ENCODE measurements at places on chromosomes 11 and 22.
A peak's percentile ranks its signal among the peaks of the same experiment; 100 is the strongest.

GRCh38 chr11:73647459-73648100 lies 1.2 kb downstream of the PLEKHB1 start:
- DNase-seq = peak; percentile 87

- DNase-seq = no peak
Measured at GRCh38 chr11:61881397-61881796, 9.9 kb downstream of the FADS3 start.

GRCh38 chr11:6734616-6735015 lies 37.2 kb downstream of the OR2AG2 start:
- DNase-seq = no peak

GRCh38 chr22:48245196-48245485 lies 1482.7 kb downstream of the TBC1D22A start:
- no peak for DNase-seq

DNA sequence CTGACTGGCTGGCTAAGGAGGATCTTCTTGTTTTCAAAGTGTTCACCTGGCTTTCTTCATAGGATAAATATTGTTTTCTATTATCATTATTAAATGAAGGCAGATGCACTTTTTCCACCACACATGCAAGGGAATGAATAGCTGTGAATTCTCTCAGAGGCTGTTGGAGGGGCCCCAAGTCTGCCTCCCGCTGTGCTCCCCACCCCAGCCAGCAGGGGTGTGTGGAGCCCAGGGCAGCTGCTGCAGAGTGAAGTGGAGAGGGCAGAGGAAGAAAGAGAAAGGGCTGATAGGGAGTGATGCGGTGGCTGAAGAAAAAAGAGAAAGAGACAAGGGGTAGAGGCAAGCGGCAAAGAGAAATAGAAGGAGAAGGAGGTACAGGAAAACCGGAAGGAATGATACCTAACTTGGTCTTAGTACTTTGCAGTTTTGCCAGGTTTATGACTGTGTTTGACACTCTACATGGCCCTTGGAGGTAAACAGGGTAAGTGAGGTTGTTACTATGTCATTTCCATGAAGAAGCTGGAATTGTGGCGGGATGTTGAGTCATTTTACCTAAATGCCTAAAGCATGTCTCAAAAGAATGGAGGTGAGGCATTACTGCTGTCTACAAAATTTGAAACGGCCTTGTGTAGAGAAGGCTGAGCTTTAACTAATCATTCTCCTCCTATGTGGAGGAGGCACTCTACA lies 145.7 kb upstream of the B3GAT1 start:
- no peak for DNase-seq

GRCh38 chr11:74311352-74311926 lies at the start of gene P4HA3:
P4HA3 (minus strand) TSS chr11:74311640; CDS start chr11:74311611, 29 bp downstream.
- DNase-seq = peak; percentile 6

DNA sequence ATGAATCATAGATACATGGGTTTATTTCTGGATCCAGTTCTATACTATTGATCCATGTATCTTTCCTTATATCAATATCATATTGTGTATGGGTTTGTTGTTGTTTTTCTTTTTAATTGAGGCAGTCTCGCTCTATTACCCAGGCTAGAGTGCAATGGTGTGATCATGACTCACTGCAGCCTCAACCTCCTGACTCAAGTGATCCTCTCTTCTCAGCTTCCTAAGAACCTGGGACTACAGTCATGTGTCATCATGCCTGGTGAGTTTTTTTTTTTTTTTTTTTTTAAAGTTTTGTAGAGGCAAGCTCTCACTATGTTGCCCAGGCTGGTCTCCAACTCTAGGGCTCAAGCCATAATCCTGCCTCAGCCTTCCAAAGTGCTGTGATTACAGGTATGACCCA lies 1589.4 kb upstream of the TENM4 start:
- no peak for DNase-seq

DNA sequence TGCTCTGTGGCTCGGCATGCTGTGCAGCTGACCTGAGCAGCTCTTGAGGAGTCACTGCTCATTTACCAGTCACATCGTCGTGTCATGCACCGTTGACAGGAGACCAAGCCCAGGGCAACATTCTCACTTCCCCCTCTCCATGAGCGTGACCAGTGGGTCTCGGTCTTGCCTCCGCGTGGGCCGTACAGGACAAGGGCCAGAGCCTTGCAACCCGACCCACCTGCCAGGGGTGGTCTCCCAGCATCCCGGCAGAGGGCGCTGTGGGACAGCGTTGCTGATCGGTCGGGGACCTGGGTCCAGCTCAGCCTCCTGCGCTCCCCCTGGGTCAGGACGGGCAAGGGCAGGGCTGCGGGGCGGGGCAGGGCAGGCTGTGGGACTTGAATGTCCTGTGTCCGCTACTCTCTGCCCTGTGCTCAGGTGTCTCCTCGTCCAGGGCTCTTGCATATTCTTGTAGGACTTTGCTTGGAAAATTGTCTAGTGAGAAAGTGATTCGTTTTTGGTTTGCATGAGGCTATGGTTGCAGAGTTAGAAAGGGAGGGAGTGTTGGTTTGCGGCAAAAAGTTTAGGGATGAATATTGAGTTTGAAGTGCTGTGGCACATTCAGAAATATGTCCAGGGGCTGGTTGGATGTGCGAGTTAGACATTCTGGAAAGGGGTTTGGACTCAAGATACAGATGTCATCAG lies 16.2 kb downstream of the EIF4G2 start:
- peak; percentile 84 for DNase-seq

GRCh38 chr11:110862407-110862806 lies 150.2 kb upstream of the ARHGAP20 start:
- DNase-seq = no peak

DNA sequence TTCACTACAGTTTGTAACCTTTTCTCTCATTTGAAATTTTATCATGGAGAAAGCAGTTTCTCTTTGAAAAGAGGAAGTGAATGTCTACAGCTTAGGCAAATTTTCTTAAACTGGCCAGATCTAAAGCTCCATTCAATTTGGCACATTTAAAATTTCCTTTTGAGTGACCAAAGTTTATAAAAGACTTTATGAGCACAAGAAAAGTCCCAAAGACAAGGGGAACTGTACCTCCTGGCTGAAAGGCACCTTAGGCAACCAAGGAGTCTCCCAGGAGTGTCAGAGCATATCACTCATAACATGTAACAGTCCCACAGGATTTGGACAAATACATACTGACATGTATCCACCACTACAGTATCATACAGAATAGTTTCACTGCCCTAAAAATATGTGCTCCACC lies 41.3 kb downstream of the NARS2 start:
- DNase-seq = no peak

GRCh38 chr11:16779436-16779835 lies 41.0 kb downstream of the C11orf58 start:
- DNase-seq = no peak

DNA sequence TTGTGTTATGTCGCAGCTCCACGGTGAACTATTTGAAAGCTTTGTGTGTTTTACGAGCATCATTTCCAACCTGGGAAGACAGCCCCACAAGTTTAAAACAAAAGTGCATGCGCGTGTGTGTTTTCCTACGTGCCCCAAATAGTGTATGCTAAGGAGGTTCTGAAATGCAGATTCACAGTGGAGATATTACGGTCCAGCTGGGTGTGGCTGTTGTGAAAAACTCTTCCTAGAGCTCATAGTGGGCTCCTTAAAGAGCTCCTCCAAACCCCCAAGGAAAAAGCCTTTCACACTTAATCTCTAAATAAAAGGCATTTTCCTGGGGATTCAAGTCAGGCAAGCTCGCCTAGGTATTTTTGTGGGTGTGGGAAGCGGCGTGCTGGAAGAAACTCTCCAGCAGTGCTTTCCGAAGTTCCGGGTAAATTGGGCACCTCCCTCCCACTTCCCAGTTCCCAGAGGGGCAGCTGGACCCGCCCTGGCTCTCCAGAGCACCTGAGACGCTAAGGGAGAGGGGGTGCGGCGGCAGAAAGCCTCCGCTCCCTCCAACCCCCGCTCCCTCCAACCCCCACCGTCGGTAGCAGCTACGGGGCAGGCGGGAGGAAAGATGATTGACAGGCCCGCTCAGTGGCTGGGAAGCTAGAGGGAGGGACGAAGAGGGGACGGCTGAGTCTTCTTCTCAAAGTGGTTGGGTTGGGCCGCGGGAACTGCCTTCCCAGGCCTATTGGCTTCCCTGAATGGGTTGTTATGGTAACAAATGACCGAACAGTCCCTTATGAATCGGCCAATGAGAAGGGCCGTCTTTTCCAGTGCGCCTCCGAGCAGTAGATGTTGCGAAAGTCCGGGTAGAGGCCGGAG lies 561 bp upstream of the PCF11 start:
- peak; percentile 95 for DNase-seq

GRCh38 chr22:26888887-26889286 lies 231.5 kb downstream of the MIAT start:
- no peak for DNase-seq

- DNase-seq = peak; percentile 80
Measured at GRCh38 chr11:125568970-125569914, at the start of gene EI24. EI24 (plus strand) TSS chr11:125569477; CDS start chr11:125572528, 3,051 bp downstream.

- no peak for DNase-seq
Measured at GRCh38 chr11:85811624-85812023, 683 bp upstream of the SYTL2 start.

GRCh38 chr11:116420770-116421528 lies 351.8 kb downstream of the BUD13 start:
- no peak for DNase-seq

- DNase-seq = no peak
Measured at GRCh38 chr22:44895296-44896055, 114.3 kb downstream of the PHF21B start.

GRCh38 chr22:41382098-41382578 lies 396 bp downstream of the TEF start:
- DNase-seq = peak; percentile 55

- no peak for DNase-seq
Measured at GRCh38 chr11:48058064-48058463, 77.7 kb downstream of the PTPRJ start.

GRCh38 chr22:50548040-50548920 lies 2.6 kb downstream of the KLHDC7B start:
- peak; percentile 52 for DNase-seq

DNA sequence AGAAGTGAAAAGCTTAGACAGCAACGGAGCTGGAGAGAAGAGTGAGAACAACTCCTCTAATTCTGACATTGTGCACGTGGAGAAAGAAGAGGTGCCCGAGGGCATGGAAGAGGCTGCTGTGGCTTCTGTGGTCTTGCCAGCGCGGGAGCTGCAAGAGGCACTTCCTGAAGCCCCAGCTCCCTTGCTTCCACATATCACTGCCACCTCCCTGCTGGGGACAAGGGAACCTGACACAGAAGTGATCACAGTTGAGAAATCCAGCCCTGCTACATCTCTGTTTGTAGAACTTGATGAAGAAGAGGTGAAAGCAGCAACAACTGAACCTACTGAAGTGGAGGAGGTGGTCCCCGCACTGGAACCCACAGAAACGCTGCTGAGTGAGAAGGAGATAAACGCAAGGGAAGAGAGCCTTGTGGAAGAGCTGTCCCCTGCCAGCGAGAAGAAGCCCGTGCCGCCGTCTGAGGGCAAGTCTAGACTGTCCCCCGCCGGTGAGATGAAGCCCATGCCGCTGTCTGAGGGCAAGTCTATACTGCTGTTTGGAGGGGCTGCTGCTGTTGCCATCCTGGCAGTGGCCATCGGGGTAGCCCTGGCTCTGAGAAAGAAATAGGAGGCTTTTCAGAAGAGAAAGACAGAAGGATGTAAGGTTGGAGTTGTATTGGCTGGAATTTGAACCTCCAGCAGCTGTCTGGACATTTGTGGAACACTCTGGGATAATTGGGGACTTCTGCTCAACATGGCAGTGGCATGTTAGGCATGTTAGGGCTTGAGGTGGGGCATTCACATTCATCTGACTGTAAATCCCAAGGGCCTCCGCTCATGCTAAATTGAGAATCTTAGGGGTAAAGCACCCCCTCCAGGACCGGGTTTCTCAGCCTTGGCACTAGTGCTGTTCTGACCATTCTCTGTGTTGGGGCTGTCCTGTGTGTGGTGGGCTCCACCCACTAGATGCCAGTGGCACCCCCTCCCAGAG lies 47.1 kb downstream of the BID start:
- DNase-seq = no peak
